Thymus (tissue), 14 donors: ENCODE measurements at places on chromosomes 7 and 10.

GRCh38 chr7:151806952-151807775, 69.8 kb downstream of the PRKAG2 start:
- H3K27me3 ChIP-seq = peaks cover 5% of the 10 kb centered on the region
- no peak overlapping the region for H3K27ac ChIP-seq
- H3K36me3 ChIP-seq = no peaks in the 10 kb centered on the region

- no peak overlapping the region for H3K27ac ChIP-seq
- H3K4me3 ChIP-seq = no peak overlapping the region
- peaks cover 12% of the 10 kb centered on the region for H3K27me3 ChIP-seq
Measured at GRCh38 chr10:13885238-13885990, 298.6 kb downstream of the PRPF18 start.

DNA sequence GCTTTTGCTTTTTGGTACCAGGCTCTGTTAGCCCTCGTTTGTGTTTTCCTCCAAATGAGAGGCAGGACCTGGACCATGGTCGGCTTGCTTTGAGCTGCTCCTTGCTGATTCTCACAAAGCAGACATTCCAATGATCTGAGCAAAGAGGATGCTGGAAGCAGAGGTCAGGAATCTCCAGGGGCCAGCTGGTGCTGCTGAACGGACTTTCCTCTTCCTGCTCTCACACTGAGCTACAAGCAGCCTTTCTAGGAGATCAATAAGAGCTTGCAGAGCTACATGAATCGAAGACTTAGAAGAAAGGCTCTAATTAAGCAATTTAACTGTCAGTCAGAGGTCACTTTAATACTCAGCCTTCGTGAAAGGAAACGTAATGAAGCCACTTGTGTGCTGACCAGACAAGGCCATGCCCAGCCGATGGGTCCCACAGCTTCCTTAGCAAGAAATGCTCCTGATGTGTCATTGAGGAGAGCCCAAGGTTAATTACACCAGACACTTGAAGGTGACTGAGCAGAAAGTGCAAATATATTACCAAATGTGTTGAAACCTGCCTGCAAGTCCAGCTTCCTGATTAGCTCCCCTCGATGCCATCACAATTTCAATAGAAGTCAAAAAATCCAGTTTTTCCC, 151.3 kb upstream of the RSU1 start:
- no peaks in the 10 kb centered on the region for H3K36me3 ChIP-seq
- H3K27me3 ChIP-seq = no peaks in the 10 kb centered on the region
- DNase-seq = no peak
- H3K4me3 ChIP-seq = no peak overlapping the region

DNA sequence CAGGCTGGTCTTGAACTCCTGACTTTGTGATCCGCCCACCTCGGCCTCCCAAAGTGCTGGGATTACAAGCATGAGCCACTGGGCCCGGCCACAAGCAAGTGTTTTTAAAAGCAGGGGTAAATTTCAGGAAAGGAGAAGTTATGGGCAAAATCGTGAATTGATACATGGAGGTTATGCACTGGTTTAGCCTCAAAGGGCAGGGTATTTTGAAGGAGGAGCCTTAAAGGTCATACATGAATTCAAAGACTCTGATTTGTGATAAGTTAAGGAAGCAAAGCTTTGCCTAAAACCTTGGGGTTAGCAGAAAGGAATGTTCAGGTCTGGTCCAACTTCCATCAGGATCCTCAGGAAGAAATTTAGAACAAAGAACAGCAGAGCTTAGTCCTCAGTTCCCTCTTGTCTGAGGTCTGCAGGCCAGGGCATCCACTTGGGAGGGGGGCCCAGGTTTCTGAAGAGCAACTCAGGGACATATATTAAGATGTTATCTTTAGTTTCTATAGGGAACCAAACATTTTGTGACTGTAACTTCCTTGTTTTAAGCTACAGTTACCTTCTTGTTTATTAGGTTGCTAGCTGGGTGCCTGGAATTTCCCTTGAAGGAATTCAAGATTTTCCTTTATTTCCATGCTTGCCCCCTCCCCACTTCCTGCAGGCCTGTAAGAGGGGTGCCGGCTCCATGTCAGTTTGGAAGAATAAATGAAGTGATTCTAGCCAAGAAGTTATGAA, 2.8 kb upstream of the REPIN1 start:
- DNase-seq = no peak
- H3K36me3 ChIP-seq = no peaks in the 10 kb centered on the region
- H3K27ac ChIP-seq = peak overlapping the region; percentile 81
- H3K4me1 ChIP-seq = peaks cover 46% of the 10 kb centered on the region
- H3K27me3 ChIP-seq = no peaks in the 10 kb centered on the region

- no peak for DNase-seq
- H3K4me3 ChIP-seq = no peak overlapping the region
- H3K27ac ChIP-seq = no peak overlapping the region
- no peaks in the 10 kb centered on the region for H3K36me3 ChIP-seq
- H3K27me3 ChIP-seq = no peaks in the 10 kb centered on the region
Measured at GRCh38 chr10:4512671-4513240, 313.3 kb upstream of the AKR1E2 start.

GRCh38 chr7:151076863-151077704, 3.5 kb downstream of the FASTK start:
- peaks cover 30% of the 10 kb centered on the region for H3K4me1 ChIP-seq
- H3K27ac ChIP-seq = no peak overlapping the region
- DNase-seq = no peak

- no peaks in the 10 kb centered on the region for H3K36me3 ChIP-seq
- H3K27me3 ChIP-seq = no peaks in the 10 kb centered on the region
- H3K27ac ChIP-seq = no peak overlapping the region
- H3K4me3 ChIP-seq = no peak overlapping the region
Measured at GRCh38 chr10:8369666-8370065, 315.2 kb downstream of the GATA3 start.

DNA sequence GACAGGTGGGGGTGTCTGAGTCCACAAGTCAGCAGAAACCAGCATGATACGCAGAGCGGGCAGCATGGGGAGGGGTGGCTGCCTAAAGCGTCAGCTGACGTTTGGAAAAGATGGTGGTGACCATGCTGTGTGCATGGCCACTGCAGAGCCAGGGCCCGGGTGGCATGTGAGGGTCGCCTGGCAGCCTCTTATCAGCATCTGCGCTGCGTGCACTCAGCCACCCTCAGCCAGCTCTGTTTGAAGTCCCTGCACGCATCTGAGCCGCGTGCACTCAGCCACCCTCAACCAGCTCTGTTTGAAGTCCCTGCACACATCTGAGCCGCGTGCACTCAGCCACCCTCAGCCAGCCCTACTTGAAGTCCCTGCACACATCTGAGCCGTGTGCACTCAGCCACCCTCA, 61.5 kb downstream of the WDR37 start:
- peak overlapping the region; percentile 25 for H3K27ac ChIP-seq
- no peak for DNase-seq
- H3K36me3 ChIP-seq = peaks cover 73% of the 10 kb centered on the region
- H3K4me1 ChIP-seq = peaks cover 4% of the 10 kb centered on the region

- peaks cover 2% of the 10 kb centered on the region for H3K27me3 ChIP-seq
- DNase-seq = no peak
- no peak overlapping the region for H3K4me3 ChIP-seq
- no peak overlapping the region for H3K27ac ChIP-seq
Measured at GRCh38 chr10:97197030-97197500, 11.3 kb upstream of the SLIT1 start.
